ENCODE measurements at places on chromosomes 4 and X.

DNA sequence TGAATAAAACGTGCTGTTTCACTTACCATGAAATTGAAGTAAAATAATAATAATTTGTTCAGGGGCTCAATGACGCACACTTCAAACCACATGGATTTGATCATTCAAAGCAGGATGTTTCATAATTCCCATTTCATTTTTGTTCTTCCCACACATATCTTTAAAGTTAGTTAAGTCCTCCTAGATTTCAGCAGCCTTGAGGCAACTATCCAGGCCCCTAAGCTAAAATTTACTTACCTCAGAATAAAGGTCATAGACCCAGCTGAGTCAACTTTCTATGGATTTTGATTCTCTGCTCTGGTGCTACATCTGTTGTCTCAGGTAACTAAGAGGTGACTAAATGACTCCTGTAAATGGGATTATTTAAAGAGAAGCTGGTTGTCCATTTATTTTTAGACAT is 25.0 kb downstream of the GPR174 start:
- DNase-seq = no peak

- no peak for DNase-seq
Measured at GRCh38 chr4:87251106-87251505, 30.7 kb upstream of the KLHL8 start.

GRCh38 chrX:25427873-25428555 is 412.2 kb upstream of the ARX start:
- no peak for DNase-seq

DNA sequence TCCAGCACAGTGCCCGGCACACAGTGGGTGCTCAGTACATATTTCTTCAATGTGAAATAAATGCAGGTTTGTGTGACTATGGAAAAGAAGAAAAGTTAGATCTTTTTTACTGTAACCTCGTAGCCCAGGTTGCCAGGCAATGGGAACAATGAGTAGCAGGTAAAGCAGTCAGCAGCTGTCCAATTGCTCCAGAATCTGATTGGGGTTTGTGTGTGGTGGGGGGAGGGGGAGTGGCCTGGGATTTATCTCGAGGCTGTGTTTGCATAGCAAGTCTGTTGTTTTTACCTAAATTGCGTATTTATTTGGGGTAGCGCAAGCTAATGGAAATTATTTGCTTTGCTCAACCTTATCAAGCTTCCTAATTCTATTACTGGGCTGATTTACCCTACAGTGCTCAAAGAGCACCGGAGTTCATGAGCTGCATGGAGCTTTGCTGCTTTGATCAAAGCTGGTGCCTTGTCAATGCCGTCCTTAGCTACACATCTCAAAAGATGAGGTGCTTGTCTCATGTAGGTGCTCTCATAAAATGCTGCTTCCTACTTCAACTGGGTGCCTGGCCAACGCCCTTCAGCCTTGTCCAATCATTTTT is 145.0 kb upstream of the DGKK start:
- DNase-seq = no peak

GRCh38 chr4:71944956-71945355 is 86.8 kb upstream of the NPFFR2 start:
- no peak for DNase-seq

GRCh38 chr4:183504930-183505610 is at the start of gene ING2:
ING2 (plus strand) TSS chr4:183505058; CDS start chr4:183505196, 138 bp downstream.
- DNase-seq = no peak
